Right ventricle myocardium inferior (tissue), 1 donor: ENCODE measurements at places on chromosomes 16 and 17. TPM values are rescaled to one million over a fixed set of nuclear protein-coding genes. Genes with fewer than 3 reads are reported as not detected.
A peak's percentile ranks its signal among the peaks of the same experiment; 100 is the strongest.

DNA sequence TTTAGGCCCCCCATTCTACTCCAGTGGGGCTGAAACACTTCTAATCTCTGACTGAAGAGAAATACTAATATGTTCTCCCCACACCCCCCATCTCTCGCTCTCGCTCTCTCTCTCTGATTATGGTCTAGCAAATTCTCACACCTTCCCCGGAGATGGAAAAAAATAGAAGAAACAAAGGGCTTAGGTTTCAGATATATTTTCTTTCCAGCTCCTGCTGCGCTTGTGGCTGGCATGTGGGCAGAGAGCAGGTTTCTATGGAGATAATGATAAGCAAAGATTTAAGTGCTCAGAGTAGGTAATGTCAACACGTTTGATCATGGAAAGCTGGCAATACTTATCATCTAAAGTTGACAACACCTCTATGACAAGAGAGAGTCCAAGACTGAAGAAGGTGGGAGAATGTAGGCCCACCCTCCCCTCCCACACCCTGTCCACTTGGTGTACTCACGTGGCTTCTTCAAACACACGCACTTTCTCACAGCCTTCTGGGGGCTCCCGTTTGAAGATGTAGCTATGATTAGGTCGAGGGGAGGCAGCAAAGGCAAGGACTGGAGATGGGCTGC, 8.0 kb upstream of the SLC35B1 start:
- DNase-seq, result no peak

DNA sequence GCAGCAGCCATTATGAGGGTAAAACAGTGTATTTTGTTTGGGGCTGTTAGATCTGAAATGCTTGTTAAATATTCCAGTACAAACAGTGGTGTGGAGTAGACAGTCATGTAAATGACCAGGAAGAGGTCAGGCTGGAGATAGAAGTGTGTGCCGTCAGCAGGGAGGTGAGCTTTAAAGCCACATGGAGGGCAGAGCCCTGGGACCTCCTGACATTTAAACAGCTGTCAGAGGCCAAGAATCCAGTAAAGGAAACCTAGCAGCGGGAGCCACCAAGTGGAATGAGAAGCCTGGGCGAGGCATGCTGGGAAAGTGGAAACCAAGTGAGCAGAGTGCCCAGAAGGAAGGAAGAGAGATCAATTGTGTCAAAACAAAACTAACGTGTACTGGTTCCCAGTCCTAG, 26.8 kb downstream of the C17orf67 start:
- DNase-seq, result no peak

- no peak for DNase-seq
Measured at GRCh38 chr17:48484256-48484655, 46.6 kb downstream of the HOXB1 start.

C17orf75 gene
- total RNA-seq, result 15.9 TPM

GRCh38 chr16:2966043-2966807, 2.1 kb downstream of the KREMEN2 start:
- DNase-seq, result no peak

- DNase-seq, result no peak
Measured at GRCh38 chr17:62823111-62823893, 15.2 kb upstream of the MARCHF10 start.

KCTD13 gene
- total RNA-seq, result 8.0 TPM

DNA sequence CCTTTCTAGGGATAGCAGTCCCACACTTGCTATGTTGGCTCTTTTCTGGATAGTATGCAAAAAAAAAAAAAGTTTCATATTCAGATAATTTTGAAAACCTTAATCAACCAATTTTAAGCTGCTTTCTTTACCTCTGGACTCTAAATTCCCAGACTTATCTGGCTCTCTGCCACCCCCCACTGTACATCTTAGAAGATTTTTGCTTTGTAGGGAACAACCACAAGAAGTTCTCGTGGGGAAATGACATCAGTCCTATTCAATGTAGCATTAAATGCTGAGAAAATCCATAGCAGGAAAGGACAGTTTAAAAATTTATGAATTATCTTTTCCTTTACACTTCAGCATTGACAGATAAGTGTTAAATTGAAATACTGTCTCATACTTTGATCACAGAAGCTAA, 562.7 kb upstream of the HSBP1 start:
- DNase-seq, result no peak

CORO1A gene
- total RNA-seq, result 15.8 TPM

- no peak for DNase-seq
Measured at GRCh38 chr16:76118344-76118743, 158.9 kb upstream of the CNTNAP4 start.

NOS2 gene
- 0.22 TPM for total RNA-seq

TP53TG3D gene
- 1.1 TPM for total RNA-seq

DNA sequence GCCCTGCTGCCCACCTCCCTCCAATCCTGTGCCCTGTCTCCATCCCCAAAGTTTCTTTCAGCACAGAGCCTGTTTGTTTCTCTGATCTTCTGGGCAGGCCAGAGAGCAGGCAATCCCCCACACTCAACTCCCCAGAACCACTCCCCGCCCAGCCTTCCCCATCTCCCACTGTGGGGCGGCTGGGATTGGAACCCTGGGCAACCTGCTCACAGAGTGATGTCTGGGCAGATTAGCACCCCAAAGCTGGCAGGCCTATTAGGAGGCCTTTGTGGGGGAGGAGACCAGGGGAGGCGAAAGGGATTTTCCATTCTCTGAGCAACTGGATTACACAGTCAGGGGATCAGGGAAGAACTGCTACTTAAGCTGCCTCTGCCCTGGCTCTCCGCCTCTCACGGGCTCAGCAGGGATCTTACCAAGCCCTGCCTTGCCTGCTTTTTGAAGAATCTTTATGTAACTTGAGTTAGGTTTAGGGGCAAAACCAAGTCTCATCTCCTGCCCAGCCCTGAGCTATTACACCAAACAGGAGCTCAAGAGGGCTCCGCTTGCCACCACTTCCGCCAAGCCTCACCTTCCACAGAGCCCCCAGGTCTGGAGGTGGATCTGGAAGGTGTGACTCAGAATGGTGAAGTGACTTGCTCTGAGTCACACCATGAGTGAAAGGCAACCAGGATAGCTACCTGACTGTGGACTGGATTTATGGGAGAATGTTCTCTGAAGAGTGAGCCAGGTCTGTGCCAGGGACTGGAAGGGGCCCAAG, 16.0 kb upstream of the LHX1 start:
- DNase-seq, result no peak

- DNase-seq, result no peak
Measured at GRCh38 chr16:66774981-66775380, 23.6 kb upstream of the DYNC1LI2 start.

ZNF385C gene
- total RNA-seq, result 0.11 TPM

MYH8 gene
- total RNA-seq, result not detected

JPH3 gene
- total RNA-seq, result not detected

CIITA gene
- 11.0 TPM for total RNA-seq

SLC6A2 gene
- not detected for total RNA-seq

GRCh38 chr16:21656795-21657768, 4.7 kb upstream of the IGSF6 start:
- DNase-seq, result no peak

ADORA2B gene
- 0.43 TPM for total RNA-seq

GRCh38 chr17:10563991-10564660, 14.7 kb upstream of the MYH2 start:
- no peak for DNase-seq

GRCh38 chr16:2035431-2036199, 8.9 kb downstream of the NHERF2 start:
- peak; percentile 84 for DNase-seq

GDPD3 gene
- total RNA-seq, result 2.2 TPM

- peak; percentile 76 for DNase-seq
Measured at GRCh38 chr17:64357191-64357981, 33.3 kb downstream of the PECAM1 start.

- DNase-seq, result no peak
Measured at GRCh38 chr16:28280881-28281836, 11.2 kb upstream of the SBK1 start.

- DNase-seq, result no peak
Measured at GRCh38 chr17:77926981-77927380, 31.5 kb upstream of the TNRC6C start.

DNA sequence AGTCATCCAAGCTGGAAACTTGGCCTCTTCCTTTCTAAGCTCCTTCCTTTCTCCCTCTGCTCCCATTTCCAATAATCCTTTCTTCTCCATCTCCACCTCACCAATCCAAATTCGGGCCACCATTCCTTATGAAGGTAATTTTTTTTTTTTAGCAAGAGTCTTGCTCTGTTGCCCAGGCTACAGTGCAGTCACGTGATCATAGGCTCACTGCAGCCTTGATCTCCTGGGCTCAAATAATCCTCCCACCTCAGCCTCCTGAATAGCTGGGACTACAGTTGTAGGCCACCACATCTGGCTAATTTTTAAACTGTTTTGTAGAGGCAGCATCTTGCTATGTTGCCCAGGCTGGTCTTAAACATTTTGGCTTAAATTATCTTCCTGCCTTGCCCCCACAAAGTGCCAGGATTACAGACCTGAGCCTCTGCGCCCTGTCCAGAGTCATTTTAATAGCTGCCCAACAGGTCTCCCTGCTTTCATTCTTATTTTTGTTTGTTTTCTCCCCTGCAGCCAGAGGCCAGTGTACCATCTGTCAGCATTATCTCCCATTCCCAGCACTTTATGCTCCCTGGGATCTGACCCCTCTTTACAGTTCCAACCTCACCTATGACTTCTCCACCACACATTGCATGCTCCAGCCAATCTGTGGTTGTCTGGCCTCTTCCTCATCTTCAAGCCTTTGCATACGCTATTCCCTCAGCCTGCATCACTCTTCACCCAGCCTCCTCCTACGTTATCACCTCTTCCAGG, 2.3 kb upstream of the GP2 start:
- DNase-seq, result no peak

- peak; percentile 83 for DNase-seq
Measured at GRCh38 chr17:45341533-45342158, 24.8 kb upstream of the MAP3K14 start.

DNA sequence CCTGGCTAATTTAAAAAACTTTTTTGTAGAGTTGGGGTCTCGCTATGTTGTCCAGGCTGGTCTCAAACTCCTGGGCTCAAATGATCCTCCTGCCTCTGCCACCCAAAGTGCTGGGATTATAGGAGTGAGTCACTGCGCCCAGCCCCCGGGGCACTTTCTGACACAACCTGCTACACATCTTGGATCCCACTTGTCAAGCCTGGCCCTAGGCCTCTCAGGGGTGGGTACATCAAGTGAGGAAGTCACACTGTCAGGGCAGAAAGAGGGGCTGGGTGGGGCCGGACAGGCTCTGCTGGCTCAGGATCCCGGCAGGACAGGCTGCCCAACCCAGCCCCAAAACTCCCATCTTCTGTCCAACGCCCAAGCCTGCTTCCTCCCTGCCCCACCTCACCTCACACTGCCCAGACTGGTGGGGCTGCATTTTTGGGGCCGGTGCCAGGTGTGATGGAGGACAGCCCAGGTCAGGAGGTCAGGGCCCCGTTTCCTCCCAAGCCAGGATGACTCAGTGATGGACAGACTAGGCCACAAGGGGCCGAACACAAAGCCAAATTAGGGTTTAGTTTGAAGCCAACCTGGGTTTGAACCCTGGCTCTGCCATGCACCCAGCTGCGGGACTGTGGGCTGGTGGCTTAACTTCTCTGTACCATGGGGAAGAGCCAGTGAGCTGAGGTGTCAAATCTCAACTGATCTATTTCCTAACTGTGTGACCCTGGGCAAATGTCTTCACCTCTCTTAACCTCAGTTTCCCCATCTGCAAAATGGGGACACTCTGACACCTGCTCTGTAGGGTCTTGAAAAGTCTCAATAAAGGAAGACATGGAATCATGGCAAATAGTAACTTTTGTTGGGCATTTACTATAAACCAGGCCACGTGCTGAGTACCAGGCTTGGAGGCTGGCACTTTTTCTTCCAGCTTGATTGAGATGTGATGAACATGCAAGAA, 8.9 kb upstream of the PPL start:
- DNase-seq, result no peak

LGALS9C gene
- total RNA-seq, result not detected

DNA sequence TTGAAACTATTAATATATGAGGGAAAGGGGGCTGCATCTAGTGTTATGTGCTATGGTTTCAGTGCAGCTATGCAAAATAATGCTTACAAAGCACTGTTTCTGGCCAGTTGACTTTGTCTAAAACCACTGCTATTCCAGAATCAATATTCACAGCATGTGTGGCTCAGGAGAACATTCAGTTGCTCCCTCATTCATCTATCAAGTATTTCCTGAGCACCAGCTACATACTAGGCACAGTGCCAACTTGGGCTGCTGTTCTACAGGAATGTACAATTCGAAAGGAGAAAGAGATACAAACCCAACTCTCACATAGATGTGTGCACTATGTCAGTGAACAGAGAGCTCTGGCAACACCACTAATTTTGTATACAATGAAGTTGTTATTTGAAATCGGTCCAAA, 183.0 kb downstream of the PHKB start:
- DNase-seq, result no peak

SDR42E2 gene
- total RNA-seq, result not detected

CACNB1 gene
- 7.4 TPM for total RNA-seq

- DNase-seq, result no peak
Measured at GRCh38 chr16:6645768-6646568, 686.7 kb upstream of the RBFOX1 start.

DNA sequence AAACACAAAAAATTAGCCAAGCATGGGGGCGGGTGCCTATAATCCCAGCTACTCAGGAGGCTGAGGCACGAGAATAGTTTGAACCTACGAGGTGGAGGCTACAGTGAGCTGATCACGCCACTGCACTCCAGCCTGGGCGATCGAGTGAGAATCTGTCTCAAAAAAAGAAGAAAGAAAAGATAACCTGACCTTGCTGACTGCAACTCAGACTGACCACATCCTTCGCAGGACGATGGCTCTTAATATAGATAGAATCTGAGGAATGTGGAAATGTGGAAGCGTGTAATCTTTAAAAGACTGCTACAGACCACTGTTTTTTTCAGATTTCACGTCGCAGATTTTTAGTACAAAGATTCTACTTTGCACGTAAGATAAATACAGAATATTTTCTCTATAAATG, 37.8 kb downstream of the KLHDC4 start:
- DNase-seq, result no peak

DNA sequence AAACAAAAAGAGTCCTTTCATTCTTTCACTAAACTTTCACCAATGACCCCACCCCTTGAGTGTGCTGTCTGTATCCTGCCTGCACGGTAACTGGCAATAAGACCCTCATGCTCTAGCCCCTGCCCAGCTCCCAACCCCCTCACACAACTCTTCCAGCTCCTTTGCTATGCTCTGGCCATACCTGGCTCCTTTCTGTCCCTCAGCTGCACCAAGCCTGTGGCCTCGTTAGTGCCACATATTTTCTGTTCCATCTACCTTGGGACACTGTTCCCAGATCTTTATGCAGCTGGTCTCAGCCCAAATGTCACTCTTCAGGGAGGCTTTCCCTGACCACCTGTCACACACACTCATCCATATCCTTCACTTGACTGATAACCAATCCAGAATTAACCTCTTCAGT, 47.3 kb downstream of the C16orf82 start:
- no peak for DNase-seq

- DNase-seq, result no peak
Measured at GRCh38 chr17:29570521-29570920, 2.0 kb downstream of the TP53I13 start.

GRCh38 chr17:57269052-57269451, 12.7 kb downstream of the MSI2 start:
- no peak for DNase-seq

RANGRF gene
- total RNA-seq, result 25.7 TPM

PYDC1 gene
- total RNA-seq, result not detected
